Dorsolateral prefrontal cortex (tissue), 122 donors: ENCODE measurements at places on chromosomes 12 and 14.

DNA sequence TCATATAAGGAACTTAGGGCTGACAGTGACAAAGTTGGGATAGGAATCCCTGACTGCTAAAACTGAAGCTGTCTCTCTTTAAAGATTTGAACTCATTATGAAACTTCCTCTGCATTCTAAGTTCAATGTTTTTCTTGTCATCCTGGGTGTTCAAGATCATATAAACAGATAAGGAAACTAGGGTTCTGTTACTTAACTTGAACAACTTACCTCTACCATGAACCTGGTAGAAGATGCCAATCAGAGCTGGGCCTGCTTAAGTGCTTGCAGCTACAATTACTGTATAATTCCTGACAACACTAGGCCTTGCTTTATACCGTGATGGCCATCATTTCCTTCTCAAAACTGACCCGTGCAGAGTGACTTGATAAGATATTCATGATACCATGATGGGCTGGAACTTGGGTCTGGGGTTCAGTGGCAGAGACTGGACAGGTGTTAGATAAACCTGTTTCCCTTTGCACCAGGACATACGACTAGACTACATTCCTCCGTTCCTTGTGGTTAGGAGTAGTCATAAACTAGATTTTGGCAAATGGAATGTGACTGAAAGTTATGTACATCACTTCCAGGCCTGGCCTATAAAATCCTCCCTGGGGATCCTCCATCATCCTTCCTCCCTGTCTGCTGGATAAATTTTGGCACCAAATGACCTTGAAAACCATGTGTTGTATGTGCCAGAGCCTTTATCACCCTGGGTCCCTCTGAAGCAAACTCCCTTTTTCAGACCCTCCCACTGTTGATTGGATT lies 172.2 kb upstream of the PRICKLE1 start:
- DNase-seq = no peak

- no peak for DNase-seq
Observed at GRCh38 chr12:92539976-92540781, 162.6 kb upstream of the PLEKHG7 start.

DNA sequence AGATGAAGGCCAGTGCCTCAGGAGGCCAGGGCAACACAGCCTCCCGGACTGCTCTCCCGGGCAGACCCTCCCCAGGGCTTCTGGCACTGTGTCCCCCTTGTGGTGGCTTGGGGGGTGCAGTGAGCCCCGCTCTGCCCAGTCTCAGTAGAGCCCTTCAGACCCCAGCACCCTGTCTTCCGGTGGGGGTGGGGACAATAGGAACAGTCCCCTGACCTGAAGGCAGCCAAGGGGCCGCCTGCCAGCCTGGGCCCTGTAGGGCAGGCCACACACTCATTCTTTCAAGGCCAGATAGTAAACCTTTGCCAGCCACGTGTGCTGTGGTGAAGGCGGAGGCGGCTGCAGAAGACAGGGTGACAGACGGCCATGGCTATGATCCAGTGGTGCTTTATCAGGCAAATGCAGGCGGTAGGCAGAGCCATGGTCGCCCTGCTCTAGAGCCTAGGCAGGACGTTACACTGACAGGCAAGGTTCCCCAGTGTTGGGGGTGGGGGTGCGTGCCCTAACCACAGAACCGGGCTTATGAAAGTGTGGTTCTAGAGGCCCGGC lies 15.0 kb downstream of the ZFYVE21 start:
- no peak for DNase-seq

GRCh38 chr12:109900752-109901580 lies 892 bp downstream of the TCHP start:
- DNase-seq = no peak

DNA sequence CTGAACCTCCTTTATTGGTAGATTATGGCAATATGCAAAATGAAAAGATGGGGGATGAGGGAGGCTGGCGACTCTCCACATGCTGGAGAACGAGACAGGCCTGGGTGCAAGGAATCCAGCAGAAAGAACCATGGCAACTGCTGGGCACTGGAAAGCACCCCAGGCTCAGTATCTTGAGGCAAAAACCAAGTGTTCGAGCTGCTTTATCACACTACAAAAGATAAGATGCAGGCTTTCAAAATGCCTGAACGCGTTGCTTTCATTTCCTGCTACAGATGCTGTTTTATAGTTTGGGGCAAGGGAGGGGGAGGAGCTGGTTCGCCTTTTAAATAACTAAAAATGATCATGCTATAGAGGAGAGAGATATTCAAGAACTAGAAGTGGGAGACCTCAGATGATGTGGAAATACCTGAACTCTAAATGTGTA lies 38.9 kb downstream of the NIN start:
- DNase-seq = no peak

GRCh38 chr14:24674204-24674970 lies 40.4 kb upstream of the GZMB start:
- no peak for DNase-seq

DNA sequence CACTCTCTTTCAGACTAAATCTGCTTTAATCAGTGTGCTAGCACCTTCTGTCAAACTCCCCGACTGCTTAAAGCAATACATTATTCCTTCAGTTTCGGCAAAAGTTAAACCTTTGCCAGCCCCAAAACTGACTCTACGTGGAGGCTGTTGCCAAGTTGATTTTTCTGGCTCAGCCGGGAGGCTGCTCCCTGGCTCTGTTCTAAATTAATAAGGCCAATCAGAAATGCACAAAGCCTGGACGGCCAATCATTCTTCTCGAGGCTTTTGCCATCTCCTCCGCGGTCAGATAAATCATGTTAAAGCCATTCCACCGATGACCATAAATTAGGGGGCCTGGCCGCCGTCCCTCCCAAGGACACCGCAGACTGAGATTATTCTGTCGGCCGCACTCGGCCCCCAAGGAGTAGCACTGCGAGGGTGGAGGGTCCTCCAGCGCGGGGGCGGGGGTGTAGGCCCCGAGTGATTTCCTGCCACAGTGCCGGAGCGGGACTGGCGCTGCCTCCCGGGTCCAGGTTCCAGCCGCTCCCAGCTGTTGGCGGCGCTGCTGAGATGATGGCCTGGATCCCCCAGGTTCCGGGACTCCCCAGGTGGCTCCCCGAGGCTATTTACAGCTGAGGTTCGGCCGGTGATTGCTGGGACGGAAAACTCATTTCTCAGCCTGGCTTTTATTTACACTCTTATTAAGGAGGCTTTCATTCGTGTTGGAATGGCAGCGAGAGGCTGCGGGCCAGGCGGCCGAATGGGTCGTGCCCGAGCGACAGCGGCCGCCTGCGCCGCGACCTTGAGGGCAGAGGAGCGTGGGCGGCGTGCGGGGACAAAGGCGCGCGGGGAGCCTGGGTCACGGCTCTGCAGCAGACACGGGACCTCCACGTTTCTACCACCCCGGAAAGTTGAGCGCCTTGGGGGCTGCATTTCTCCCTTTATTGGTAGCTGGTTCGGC lies 165.1 kb downstream of the MON2 start:
- DNase-seq = peak; percentile 54

DNA sequence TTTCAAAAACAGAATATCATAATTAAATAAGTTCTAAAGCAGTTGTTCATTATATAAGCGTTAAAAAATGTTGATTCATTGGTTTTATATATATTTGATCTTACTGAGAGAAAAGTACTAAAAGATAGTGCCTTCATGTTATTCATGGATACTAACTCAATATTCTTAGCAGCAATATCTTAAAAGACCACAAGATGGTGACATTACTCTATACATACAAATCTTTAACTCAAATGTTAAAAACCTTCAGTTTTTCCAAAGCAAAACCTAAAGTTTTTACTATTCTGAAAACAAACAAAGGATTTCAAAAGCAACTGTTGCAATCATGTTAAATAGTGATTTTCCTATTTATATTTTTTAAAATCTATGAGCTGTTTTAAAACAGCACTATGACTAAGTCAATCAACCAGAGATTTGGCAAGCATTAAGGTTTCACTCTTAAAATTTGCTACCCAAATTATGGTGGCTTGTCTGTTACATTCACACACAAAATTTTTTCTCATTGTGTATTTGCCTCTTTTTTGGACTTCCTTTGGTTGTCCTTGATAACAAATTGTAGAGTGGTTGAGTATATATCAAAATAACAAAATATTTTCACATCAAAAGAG lies 50.1 kb upstream of the RERGL start:
- DNase-seq = no peak

DNA sequence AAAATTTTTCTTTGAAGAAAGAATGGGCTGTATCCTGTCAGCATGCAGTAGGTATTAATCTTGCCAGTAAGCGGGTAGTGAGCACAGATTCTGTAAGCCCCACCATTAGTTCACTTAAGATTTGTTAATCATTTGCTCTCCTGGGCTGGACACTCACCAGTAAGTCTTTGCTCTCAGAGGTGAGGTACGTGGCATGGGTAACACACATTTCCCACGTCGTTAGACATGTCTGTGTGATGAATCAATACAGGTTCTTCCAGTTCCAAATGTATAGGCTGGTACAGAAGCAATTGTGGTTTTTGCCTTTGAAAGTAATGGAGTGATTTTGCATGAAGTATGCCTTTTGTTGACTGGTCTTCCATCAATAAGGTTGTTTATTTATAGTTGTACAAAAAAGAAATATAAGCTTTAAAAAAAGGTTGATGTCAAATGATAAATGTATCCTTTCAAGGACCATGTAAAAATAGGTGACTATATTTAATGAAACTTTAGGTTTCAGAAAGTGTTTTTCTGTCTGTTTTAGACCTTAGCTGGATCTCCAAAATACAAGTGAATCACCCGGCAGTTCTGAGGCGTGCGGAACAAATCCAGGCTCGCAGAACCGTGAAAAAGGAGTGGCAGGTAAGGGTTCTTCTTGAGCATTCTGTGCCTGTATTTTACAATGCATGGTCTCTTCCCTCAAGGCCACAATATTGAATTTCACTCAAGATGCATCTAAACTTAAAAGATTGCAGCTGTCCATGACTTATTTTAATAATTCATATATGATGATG lies 45.5 kb downstream of the DERA start:
- DNase-seq = no peak

DNA sequence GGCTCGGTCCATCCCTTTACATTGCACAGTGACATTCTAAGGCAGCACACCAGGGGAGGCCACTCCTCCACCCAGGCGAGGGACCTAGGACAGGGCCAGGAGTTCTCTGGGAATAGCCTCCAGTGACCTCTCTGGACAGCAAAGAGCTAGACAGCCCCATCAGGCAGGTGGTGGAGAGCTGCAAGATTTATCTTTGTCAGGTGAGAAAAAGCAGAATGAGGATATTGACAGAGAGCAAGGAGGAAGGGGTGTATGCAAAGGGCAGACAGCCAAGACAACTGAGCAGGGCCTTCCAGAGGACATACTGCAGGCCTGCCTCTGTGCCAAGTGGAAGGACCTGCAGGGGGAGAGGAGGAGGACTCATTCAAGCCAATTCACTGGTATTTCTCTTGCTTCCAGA lies 112.4 kb upstream of the MAX start:
- DNase-seq = no peak

- no peak for DNase-seq
Observed at GRCh38 chr14:91545946-91546716, 36.0 kb upstream of the PPP4R3A start.
